ENCODE measurements at places on chromosomes 12 and 14. TPM values are rescaled to one million over a fixed set of nuclear protein-coding genes. Genes with fewer than 3 reads are reported as not detected.
A peak's percentile ranks its signal among the peaks of the same experiment; 100 is the strongest.

DNA sequence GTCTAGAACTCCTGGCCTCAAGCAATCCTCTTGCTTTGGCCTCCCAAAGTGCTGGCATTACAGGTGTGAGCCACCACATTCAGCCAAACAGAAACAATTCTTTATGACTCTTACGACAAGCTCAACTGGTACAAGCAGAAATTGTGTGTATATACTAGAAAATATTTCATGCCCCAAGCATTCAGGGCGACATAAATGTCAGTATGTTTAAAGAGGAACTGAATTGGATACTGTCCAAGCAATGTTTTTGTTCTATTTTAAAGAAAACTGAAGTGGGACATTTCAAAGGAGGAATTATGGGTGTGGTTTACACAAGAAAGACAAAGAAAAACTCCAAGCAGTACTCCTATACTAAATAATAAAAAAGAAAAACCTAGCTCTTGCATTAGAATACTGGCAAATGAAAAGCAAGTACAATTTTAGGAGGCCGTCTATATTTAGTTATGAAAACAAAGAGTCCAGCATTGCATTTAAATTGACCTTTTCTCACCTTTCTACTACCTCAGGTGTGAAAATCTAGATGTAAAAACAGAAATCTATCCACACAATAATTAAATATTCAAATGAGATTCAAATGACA lies 48.9 kb downstream of the PPP1R12A start:
- H3K4me1 ChIP-seq = no peaks in the 10 kb centered on the region
- H3K36me3 ChIP-seq = no peaks in the 10 kb centered on the region
- H3K4me3 ChIP-seq = no peak overlapping the region
- H3K27me3 ChIP-seq = no peaks in the 10 kb centered on the region
- no peak overlapping the region for H3K27ac ChIP-seq

DNA sequence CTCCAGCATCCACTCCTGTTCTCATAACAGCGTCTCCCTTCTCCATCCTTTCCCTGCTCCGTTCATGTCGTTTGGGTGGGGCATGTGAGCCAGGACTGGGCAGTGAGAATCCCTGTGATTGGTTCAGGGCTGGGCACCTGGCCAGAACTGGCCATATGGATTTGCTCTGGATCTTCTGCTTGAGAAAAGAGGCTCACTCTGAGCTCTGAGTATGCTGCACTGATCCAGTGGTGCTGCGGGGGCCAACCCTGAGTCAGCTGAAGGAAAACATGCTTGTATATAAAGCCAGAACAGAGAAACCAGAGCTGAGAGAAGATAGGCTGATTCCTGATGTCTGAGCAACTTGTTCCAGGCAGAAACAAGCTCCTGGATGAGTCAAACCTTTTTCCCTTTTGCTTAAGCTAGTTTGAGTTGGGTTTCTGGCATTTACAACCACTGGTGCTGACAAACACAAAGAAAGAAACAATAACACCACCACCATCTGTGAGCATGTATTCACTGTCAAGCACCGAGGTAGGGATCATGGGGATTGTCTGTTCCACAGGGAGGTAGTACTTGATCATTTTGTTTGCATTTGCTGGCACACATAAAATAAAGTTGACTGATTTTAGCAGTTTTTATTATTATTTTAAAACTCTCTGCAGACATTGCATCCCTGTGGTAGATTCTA lies 14.0 kb upstream of the HPD start:
- no peaks in the 10 kb centered on the region for H3K4me1 ChIP-seq
- H3K27me3 ChIP-seq = no peaks in the 10 kb centered on the region
- no peak overlapping the region for H3K4me3 ChIP-seq
- H3K36me3 ChIP-seq = no peaks in the 10 kb centered on the region

DNA sequence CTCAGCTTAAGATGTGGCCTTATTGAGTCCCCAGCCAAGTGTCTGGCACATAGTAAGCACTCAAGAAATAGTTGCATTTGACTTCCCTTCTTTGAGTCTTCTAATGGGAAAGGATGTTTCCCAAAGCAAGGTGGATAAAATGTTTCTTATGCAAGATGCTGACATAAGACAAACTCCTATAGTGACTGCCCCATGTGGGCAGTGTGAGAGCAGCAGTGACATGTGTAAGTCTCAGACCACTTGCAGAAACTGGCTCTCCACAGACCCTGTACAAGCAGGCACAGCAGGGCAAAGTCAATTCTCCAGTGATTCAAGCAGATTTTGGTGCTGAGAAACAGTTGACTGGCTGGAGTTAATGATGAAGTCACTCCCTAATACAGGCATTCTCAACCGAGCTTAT lies 255.3 kb downstream of the ANO2 start:
- DNase-seq = no peak
- no peaks in the 10 kb centered on the region for H3K27me3 ChIP-seq
- no peaks in the 10 kb centered on the region for H3K4me1 ChIP-seq
- H3K4me3 ChIP-seq = no peak overlapping the region
- no peak overlapping the region for H3K27ac ChIP-seq

DNA sequence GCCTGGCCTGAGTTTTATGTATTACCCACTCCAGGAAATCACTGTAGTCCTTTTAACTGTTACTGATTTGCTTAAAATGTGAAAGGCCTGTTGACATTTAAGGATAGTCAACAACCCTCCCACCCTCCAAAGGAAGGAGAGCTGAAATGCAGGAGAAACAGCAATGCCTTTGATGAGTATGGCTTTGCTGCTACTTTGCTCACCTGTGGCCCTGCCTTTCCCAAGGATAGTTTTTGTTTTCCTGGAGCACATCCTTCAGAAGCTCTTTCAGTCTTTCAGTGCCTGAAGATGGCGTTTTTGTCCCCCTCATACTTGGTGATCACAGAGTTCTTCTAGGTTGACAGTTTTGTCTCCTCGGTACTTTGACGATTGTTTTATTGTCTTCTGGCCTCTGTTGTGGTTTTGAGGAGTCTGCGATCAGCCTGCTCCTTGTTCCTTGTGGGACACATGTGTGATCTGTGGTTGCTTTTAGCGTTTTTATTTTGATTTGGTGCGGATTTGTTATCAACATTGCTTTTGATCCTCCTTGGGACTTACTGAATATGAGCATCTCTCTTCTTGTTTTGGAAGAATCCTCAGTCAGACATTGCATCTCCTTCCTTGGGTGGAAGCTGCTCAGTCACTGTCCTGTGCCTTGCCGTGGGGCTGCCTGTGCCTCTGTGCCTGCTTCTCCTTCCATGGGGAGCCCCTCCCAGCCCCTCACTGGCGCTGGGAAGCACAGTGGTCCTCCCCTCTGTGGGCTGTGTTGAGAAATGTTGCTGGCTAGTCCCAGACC lies 17.2 kb downstream of the PACS2 start:
- DNase-seq = no peak
- no peaks in the 10 kb centered on the region for H3K36me3 ChIP-seq
- peaks cover 3% of the 10 kb centered on the region for H3K4me1 ChIP-seq
- H3K27ac ChIP-seq = no peak overlapping the region

- H3K27me3 ChIP-seq = no peaks in the 10 kb centered on the region
- H3K4me1 ChIP-seq = no peaks in the 10 kb centered on the region
- no peaks in the 10 kb centered on the region for H3K36me3 ChIP-seq
- no peak overlapping the region for H3K27ac ChIP-seq
- H3K4me3 ChIP-seq = no peak overlapping the region
Observed at GRCh38 chr14:25004389-25004809, 45.5 kb downstream of the STXBP6 start.

DNA sequence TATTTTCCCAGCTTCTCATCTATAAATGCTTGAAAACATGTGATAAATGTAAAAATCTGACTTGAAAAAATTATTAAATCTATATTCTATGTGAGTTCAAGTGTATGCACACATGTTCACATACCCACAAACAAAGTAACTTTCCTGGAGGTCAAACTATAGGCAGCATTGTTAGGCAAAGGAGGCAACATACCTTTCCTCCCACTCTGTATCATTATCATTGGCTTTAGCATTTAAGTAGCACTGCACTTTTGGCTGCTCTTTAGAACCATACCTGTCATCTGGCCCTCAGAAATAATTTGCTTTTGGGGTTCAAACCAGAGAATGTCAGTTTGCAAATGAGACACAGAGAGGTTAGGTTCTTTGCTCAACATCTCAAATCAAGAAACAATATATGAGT lies 102.4 kb upstream of the CCDC196 start:
- no peak for DNase-seq

GRCh38 chr12:89665556-89665955 lies 43.1 kb downstream of the ATP2B1 start:
- H3K4me3 ChIP-seq = no peak overlapping the region
- peaks cover 31% of the 10 kb centered on the region for H3K4me1 ChIP-seq
- H3K27me3 ChIP-seq = no peaks in the 10 kb centered on the region
- H3K27ac ChIP-seq = no peak overlapping the region
- no peak for DNase-seq
- no peaks in the 10 kb centered on the region for H3K36me3 ChIP-seq

GRCh38 chr14:68795597-68796417 lies 2.9 kb upstream of the ZFP36L1 start:
- no peaks in the 10 kb centered on the region for H3K36me3 ChIP-seq
- H3K4me1 ChIP-seq = peaks cover 18% of the 10 kb centered on the region
- no peak for DNase-seq
- H3K4me3 ChIP-seq = peak overlapping the region; percentile 97
- H3K27me3 ChIP-seq = no peaks in the 10 kb centered on the region

DNA sequence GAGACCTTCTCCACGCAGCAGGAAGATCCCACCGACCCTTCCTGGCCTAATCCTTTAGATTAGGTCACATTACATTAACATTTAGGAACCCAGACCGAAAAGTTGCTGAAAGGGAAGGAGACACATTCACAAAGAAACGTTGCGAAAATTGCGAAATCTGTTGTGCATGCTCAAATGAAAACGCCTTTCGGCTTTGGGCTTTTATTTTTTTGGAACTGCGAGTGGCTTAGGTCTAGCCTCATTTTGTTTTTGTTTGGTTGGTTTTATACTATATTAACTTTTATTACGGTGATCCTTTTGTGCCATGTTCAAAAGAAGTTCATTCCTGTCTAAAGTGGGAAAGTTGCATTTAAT lies 1.5 kb downstream of the MYF6 start:
- no peak for DNase-seq
- peaks cover 2% of the 10 kb centered on the region for H3K4me1 ChIP-seq
- H3K4me3 ChIP-seq = no peak overlapping the region
- H3K27me3 ChIP-seq = peaks cover 5% of the 10 kb centered on the region
- no peaks in the 10 kb centered on the region for H3K36me3 ChIP-seq

Gene HOXC4
- total RNA-seq = 11.1 TPM

Gene GMFB
- 51.3 TPM for total RNA-seq

DNA sequence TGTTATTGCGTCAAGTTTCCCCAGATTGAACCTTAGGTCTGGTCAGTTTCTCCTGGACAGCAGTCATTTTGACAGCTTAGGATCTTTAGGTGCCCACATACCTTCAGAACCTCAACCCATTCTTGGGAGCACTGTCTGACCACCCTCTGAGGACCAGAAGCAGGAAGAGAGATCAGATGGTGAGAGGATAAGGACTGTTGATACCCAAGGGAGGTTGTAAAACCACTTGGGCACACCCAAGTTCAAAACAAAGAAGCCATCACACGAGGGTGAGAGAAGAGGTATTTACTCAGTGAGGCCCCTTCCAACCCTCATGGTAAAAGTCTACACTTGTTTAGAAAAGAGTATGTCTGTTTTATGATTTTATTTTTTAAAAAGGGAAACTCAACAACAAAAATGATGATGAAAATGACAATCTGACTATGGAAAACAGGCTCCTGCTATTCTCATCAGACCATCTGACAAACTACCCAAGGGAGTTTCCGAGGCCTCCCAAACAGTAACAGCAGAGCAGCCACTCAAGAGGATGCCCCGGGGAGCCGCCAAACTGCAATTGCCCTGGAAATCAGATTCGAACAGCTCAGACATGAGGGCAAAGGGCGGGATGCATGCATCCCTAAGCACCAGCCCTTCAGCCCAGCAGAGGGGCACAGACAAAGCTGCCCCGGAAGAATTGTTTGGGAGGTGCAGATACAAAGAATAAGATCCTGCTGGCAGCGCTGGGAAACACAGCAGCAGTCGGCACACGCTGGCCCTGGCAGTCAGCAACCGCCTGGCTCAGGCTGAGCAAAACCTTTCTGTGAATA lies 162.6 kb upstream of the PLEKHG7 start:
- DNase-seq = no peak
- peaks cover 74% of the 10 kb centered on the region for H3K4me1 ChIP-seq
- H3K27ac ChIP-seq = peak overlapping the region; percentile 99
- H3K4me3 ChIP-seq = no peak overlapping the region
- H3K36me3 ChIP-seq = no peaks in the 10 kb centered on the region
- H3K27me3 ChIP-seq = no peaks in the 10 kb centered on the region

GRCh38 chr14:104150136-104151025 lies 12.0 kb downstream of the KIF26A start:
- no peak overlapping the region for H3K27ac ChIP-seq
- H3K27me3 ChIP-seq = no peaks in the 10 kb centered on the region
- no peaks in the 10 kb centered on the region for H3K36me3 ChIP-seq
- H3K4me3 ChIP-seq = no peak overlapping the region

DNA sequence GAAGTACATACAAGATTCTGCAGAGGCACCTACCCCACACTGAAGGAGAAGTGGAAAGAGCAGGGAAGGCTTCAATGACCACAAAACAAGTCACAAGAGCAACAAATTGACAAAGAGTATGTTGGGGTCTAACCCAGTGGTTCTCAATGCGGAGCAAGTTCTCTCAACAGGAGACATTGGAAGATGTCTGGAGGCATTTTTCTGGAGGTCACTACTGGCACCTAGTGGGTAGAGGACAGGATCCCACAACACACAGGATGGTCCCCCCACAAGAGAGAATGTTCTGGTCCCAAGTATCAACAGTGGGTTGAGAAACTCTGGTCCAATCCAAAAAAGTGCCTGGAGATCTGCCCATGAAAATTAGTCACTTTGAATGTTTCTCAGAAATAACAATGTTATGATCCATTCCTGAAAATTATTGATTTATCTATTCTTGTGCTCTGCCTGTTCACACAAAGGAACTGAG lies 3.4 kb downstream of the SSH1 start:
- peak; percentile 52 for DNase-seq
- H3K27ac ChIP-seq = peak overlapping the region; percentile 79
- peaks cover 47% of the 10 kb centered on the region for H3K4me1 ChIP-seq
- peaks cover under 1% of the 10 kb centered on the region for H3K36me3 ChIP-seq
- no peaks in the 10 kb centered on the region for H3K27me3 ChIP-seq
- peak overlapping the region; percentile 31 for H3K4me3 ChIP-seq

GRCh38 chr12:68876461-68876860 lies 56.5 kb downstream of the CPM start:
- H3K36me3 ChIP-seq = no peaks in the 10 kb centered on the region
- H3K27me3 ChIP-seq = no peaks in the 10 kb centered on the region
- DNase-seq = no peak

GRCh38 chr14:95961481-95961880 lies 77.7 kb upstream of the C14orf132 start:
- no peaks in the 10 kb centered on the region for H3K27me3 ChIP-seq
- H3K27ac ChIP-seq = no peak overlapping the region
- H3K36me3 ChIP-seq = no peaks in the 10 kb centered on the region
- no peak overlapping the region for H3K4me3 ChIP-seq

- no peak overlapping the region for H3K4me3 ChIP-seq
- no peaks in the 10 kb centered on the region for H3K27me3 ChIP-seq
- no peak overlapping the region for H3K27ac ChIP-seq
- H3K36me3 ChIP-seq = no peaks in the 10 kb centered on the region
- H3K4me1 ChIP-seq = no peaks in the 10 kb centered on the region
Observed at GRCh38 chr12:20629414-20630156, 65.5 kb upstream of the SLCO1C1 start.

Data from GM12878 (cell line).